Panc1 (cell line): ENCODE measurements at places on chromosomes 2 and 18. TPM values are rescaled to one million over a fixed set of nuclear protein-coding genes. Genes with fewer than 3 reads are reported as not detected.

DNA sequence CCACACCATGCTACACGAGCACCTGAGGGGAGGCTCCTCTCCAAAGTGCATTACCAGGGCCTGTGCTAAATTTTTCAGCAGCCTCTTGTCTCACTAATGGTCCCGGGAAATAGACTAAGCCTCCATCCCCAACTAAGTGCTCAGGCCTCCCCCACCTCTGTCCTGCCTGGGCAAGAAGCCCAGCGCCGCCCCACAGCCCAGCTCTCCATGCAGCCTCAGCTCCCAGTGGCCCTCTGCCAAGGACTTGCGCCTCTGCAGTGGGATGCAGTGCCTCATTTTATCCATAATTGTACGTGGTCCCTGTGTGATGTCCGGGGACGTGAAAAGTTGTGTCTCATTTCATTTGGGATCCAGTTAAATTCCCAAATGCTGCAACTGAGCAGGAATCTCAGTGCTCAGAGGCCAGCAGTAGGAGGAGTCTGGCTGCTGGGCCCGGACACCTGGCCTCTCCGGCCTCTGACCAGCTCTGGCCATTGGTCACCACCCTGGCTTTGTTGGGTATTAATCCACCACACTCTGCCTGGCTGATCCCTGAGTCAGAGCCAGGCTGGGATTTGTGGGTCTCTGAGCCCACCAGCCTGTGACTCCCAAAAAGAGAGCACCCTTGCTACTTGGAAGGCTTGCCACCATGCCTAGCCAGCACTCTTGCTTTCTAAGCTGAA, 11.4 kb upstream of the STEAP3 start:
- DNase-seq = no peak

DNA sequence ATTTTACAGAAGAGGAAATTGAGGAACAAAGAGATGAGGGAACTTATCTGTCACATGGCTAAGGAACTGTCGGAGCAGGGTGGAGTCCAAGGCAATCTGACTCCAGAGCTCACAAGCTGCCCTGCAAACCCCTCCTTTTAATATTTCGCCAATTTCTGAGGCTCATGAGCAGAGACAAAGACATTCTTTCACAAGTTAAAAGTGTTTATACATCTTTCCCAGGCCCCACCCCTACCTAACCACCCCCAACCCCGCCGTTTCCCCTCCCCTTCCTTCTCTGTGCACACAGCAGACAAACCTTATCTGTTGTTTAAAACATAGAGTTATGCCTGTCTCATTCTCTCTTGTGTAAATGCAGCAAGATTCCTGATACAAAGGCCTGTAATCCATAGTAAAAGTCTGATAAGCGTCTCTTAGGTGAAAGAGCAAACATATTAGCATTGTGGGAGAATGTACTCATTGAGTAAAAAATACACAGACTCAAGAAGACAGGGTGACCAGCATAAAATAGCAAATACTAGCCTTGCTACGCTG, 44.3 kb downstream of the EPHA4 start:
- DNase-seq = no peak

- no peak for DNase-seq
Measured at GRCh38 chr2:134310107-134311079, 56.5 kb downstream of the MGAT5 start.

- no peak for DNase-seq
Measured at GRCh38 chr2:215479536-215480240, 43.8 kb upstream of the FN1 start.

DNA sequence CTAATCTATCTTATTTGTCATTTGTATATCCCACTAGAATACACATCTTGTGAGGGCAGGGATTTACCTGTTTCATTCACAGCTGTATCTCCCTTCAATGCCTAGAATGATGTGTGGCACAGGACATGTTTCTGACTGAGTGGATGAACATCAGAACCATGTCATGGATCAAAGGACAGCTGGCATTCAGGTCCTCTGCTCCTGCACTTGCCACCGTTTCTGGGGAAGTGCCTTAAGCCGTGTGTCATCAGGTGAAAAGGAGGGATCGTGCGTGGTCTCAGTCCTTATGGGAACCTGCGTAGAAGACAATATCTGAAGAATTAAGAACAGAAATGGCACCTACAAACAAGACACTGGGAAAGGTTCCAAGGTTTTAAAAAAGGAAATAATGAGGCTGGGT, 206.1 kb upstream of the GATA6 start:
- DNase-seq = no peak

DNA sequence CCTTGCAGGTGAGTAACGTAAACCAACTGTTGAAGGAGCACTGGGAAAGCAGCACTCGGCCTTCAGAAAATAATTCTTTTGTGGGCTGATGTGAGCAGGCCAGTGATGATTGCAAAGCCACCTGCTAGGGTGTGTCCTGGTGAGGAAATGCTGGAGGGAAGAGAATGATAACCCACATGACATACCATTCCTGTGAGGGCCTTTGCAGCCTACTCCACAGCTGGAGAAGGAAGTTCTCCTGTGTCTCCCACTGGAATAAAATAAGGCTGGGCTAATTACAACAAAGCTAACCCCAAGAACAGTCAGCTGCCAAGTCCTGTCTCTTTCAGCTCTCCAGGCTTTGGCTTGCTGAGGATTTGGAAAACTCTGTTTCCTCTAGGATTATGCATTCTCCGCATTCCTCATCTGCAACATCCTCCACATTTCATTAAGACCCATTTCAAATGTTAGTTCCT, 16.7 kb upstream of the DSG1 start:
- no peak for DNase-seq

GRCh38 chr2:159169187-159169586, 117.3 kb downstream of the WDSUB1 start:
- DNase-seq = no peak

DNA sequence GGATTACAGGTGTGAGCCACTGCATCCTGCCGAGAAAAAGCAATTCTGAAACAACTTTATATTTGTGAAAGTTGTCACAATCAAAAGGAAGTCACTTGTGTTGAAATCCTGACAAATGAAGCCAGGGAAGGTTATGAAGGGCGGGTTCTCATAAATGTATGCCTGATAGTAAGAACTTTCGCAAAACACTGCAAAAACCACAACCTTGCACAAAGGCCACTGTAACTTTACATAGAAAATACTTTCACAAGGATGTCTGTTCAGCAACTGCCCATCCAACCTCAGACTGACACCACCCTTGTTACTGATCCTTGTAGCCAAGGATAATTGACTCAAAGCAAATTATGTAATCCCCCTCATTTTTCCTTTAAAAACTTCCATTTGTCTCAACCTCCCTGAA, 90.6 kb downstream of the SLC4A3 start:
- DNase-seq = no peak

GRCh38 chr2:69601179-69601612, 42.3 kb downstream of the AAK1 start:
- no peak for DNase-seq

The RMND5A gene
- total RNA-seq = 42.8 TPM

The C2orf42 gene
- 15.4 TPM for total RNA-seq

The SLC5A7 gene
- not detected for total RNA-seq

The UCN gene
- total RNA-seq = 4.4 TPM

The KLHL14 gene
- 6.7 TPM for total RNA-seq
